Lower lobe of right lung (tissue), 2 donors: ENCODE measurements at places on chromosomes 4 and X. TPM values are rescaled to one million over a fixed set of nuclear protein-coding genes. Genes with fewer than 3 reads are reported as not detected.

Gene TMEM164
- total RNA-seq, result 66.4 TPM

Gene TMSB15B
- 1.2 TPM for total RNA-seq

Gene CCNA2
- total RNA-seq, result 2.2 TPM

Gene SERPINA7
- not detected for total RNA-seq

Gene SLITRK4
- total RNA-seq, result 0.74 TPM

Gene ZNF518B
- 21.4 TPM for total RNA-seq

Gene SPANXN4
- not detected for total RNA-seq

Gene C4orf33
- 10.3 TPM for total RNA-seq

GRCh38 chr4:15674926-15675325 lies 6.7 kb upstream of the FAM200B start:
- no peak overlapping the region for H3K27ac ChIP-seq

DNA sequence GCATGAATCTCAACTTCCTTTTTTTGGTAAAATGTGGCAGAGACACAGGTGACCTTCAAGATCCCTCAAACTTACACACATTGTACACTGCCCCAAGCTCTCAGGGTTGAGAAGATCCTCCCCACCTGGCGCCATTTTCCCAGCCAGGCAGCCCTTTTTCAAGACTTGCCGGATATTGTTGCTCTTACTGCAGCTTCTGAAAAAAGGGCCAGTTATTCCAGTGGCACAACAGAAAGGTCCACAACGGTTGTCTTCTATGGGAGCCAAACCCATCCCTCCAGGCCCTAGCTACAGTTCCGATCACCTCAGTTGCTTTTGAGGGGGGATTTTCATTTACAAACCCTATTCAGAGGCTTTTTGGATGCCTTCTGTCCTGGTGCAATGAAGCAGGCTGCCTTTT lies 101.1 kb downstream of the CHIC2 start:
- H3K4me1 ChIP-seq, result no peaks in the 10 kb centered on the region
- no peak overlapping the region for H3K4me3 ChIP-seq
- no peaks in the 10 kb centered on the region for H3K36me3 ChIP-seq
- no peaks in the 10 kb centered on the region for H3K27me3 ChIP-seq

- no peak overlapping the region for H3K27ac ChIP-seq
- DNase-seq, result no peak
- no peaks in the 10 kb centered on the region for H3K36me3 ChIP-seq
- H3K4me1 ChIP-seq, result peaks cover 10% of the 10 kb centered on the region
- no peak overlapping the region for H3K4me3 ChIP-seq
These were observed 10.4 kb upstream of the PDGFRA start for GRCh38 chr4:54218736-54219135.

DNA sequence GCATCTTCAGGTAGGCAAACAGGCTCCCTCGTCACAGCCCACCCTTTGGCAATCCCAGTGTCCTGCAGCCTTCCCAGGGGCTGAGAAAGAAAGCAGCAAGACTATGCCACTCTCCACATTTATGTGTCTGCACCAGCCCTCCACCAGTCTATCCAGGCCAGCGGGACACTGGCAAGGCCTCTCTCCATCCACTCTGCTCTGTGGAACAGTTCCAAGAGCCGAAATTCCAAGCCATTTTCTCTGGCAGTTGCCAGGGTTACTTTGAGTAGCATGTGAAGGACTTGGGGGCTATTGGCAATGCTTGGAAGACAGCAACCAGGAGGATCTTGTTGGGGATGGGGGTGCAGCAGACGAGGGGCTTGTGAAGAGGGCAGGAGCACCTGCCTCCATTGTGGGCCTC lies 52.1 kb downstream of the TSC22D3 start:
- H3K36me3 ChIP-seq, result no peaks in the 10 kb centered on the region
- H3K4me1 ChIP-seq, result peaks cover 37% of the 10 kb centered on the region
- no peak overlapping the region for H3K4me3 ChIP-seq

- H3K36me3 ChIP-seq, result no peaks in the 10 kb centered on the region
- DNase-seq, result no peak
- H3K27me3 ChIP-seq, result no peaks in the 10 kb centered on the region
- no peak overlapping the region for H3K27ac ChIP-seq
- H3K4me1 ChIP-seq, result no peaks in the 10 kb centered on the region
These were observed 1165.9 kb upstream of the TENM3 start for GRCh38 chr4:181077341-181077740.

- H3K4me3 ChIP-seq, result no peak overlapping the region
- peaks cover 8% of the 10 kb centered on the region for H3K36me3 ChIP-seq
- no peak overlapping the region for H3K27ac ChIP-seq
- no peaks in the 10 kb centered on the region for H3K4me1 ChIP-seq
These were observed 31.5 kb downstream of the HS3ST1 start for GRCh38 chr4:11397146-11397545.
